ENCODE measurements at places on chromosomes 3 and 15.

- DNase-seq, result no peak
Observed at GRCh38 chr15:95972041-95972553, 358.4 kb upstream of the NR2F2 start.

DNA sequence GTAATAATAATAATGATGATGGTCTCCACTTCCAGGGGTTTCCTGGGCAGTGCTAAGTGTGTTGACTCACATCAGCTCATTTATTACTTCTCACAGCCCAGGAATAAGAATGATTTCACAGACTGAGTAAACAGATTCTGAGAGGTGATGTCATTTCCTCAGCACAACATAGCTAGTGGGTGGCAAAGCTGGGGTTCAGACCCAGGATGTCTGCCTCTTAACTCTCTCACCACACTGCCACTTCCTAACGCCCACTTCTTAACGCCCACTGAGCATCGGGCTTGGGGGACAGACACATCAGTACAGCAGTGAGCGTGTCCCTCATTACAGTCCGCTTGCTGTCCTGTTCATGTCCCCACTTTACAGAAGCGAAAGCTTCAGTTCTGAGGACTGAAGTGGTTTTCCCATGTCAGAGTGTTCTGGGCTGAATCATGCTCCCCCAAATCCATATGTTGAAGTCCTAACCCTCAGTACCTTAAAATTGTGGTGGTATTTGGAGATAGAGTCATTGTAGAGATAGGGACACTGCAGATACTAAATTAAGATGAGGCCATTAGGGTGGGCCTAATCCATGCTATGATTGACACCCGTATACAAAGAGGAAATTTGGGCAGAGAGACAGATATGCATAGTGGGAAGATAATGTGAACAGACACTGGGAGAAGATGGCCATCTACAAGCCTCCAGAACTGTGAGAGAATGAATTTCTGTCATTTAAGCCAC, 68.0 kb downstream of the ATP2B2 start:
- DNase-seq, result peak; percentile 48

- no peak for DNase-seq
Observed at GRCh38 chr3:148642616-148643015, 55.1 kb upstream of the AGTR1 start.

- DNase-seq, result no peak
Observed at GRCh38 chr3:138781012-138781470, 53.7 kb downstream of the PIK3CB start.

- DNase-seq, result no peak
Observed at GRCh38 chr3:31810991-31811433, 170.1 kb downstream of the OSBPL10 start.

DNA sequence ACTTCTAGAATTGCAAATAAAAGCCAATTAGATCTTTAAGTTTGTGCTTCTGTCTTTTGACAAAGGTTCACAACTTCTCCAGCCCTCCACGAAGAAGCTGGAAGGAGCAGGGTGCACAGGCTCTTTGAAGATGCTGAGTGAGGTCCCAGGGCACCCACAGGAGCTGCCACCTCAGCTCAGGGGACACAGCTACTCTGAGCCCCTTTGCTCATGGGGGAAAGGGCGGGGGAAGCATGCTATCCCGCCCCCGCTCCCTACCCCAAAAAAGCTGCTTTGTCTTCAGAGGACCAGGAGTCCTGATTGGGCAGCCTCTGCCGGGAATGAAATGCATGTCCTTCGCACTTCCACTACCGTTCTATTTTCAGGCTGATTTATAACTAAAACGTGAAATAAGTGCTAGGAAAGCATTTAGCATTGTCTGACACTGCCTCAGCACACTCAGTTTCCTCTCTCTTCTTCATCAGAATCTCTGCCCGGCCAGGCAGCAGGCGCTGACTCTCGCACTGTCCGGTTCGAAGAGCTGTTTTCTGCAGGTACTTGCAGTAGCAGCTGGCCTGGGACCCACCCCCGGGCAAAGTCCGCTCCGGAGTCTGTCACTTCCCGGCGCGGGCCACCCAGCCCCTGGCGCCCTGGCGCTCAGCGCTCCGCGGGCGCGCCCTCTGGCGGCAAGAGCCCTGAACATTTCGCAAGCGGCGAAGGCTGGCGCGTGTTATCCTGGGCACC, 45.5 kb upstream of the KLHL25 start:
- peak; percentile 82 for DNase-seq

- no peak for DNase-seq
Observed at GRCh38 chr3:105906345-105906744, 37.5 kb upstream of the CBLB start.

DNA sequence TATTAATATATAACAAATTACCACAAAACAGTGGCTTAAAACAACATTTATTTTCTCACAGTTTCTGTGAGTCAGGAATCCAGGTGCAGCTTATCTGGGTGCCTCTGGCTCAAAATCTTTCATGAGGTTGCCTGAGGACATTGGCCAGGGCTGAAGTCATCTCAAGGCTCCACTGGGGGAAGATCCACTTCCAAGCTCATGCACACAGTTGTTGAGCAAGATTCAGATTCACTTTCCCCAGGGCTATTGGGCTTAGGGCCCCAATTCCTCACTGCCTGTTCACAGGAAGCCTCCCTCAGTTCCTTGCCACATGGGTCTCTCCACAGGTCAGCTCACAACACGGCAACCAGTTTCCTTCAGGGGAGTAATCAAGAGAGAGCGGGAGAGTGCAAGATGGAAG, 35.0 kb downstream of the RFTN1 start:
- DNase-seq, result no peak

DNA sequence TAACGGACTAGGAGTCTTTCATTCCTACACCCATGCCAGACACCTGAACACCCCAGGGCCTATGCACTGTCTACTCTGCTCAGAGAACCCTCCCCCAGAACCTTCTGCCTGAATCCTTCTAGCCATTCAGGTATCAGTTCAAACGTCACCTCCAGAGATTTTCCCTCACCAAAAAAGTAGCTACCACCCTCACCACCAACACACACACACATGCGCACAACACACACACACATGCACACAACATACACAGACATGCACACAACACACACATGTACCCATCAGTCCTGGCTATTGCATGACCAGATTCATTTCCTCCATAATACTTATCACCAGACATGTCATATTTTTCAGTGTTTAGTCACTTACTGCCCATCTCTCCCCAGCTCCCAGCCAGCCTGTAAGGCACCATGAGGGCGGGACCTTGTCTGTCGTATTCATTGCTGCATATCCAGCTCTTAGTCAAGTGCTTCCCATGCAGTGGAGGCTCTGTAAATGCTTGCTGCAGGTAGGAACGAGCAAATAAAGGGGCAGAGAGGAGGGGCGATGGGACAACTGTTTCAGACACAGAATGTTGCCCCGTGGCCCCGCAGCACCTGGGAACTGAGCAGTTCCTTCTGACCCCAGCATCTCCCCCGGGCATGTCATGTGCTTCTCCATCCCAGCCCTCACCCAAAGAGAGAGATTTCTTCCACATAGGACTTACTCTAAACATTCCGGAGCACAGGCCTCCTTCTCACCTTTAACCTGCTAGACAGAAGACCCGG, 29.2 kb downstream of the XXYLT1 start:
- no peak for DNase-seq

GRCh38 chr3:59136081-59136480, 86.3 kb upstream of the CFAP20DC start:
- no peak for DNase-seq

DNA sequence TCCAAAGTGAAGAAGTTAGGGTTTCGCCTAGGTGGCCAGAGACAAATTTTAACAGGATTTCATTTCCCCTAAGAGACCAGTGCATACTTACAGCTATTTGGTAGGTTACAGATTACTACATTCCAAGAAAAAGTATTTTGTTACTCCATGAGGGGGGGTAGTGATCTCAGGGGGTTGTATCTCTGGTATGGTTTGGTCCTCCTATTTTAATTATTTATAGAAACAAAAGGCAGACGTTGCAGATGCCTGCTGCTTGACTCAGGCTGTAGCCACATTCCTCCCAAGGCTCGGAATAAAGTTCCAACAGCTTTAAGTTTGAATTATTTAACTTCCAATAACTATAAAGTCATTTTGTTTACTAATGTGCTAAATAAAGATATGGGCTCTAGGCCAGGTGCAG, 1.3 kb upstream of the TRIM59 start:
- no peak for DNase-seq

- DNase-seq, result no peak
Observed at GRCh38 chr3:128329491-128330213, 137.0 kb downstream of the DNAJB8 start.

- no peak for DNase-seq
Observed at GRCh38 chr3:184082034-184082433, 14.8 kb upstream of the HTR3E start.

All from activated CD8-positive, alpha-beta memory T cell treated with anti-CD3 and anti-CD28 coated beads for 48 hours (primary cell).